Right ventricle myocardium superior (tissue), 1 donor: ENCODE measurements at places on chromosomes 2 and 18. TPM values are rescaled to one million over a fixed set of nuclear protein-coding genes. Genes with fewer than 3 reads are reported as not detected.

CROCC2 gene
- not detected for total RNA-seq

- no peak for DNase-seq
Measured at GRCh38 chr2:177059293-177059692, 153.3 kb upstream of the HNRNPA3 start.

ALPG gene
- not detected for total RNA-seq

- DNase-seq, result no peak
Measured at GRCh38 chr2:32812316-32812715, 134.4 kb upstream of the LTBP1 start.

DNA sequence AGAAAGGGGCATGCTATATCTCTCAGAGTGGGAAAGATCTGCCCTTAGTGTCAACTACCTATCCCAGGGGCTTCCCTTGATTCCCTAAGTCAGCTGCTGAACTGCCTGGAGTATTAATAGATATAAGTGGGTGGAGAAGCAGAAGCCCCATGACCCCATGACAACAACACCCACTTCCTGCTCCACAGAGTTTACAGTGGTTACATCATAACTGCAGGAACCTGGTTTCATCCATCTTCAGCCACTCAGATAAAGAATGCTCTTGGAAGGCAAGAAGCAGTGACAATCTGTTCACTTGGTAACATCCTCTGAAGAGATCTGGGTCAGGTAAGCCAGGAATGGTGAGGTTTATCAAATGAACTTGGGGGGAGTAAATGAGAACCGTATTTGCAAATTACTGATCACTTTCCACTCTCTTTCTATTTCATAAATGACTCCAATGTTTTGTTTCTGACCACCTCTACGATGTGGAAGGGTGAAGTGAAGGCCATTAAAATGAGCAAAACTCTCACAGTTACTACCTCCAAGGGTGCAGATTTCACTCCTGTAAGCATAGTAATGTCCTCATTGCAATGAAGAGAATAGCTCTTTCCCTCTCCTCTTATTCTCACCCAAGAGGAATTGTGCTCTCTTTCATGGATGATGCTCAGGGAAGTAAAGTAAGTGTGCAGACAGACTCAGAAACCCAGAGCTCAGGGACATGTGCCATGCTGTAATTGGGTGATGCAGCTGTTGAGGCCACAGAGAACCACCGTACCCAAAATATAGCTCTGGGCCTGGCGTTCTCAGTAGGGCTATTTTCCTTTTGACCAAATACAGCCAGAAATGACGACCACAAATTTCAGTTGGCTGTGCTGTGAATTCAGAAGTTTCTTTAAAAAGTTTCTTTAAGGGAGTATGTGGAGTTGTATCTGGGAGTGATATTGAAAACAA lies 192.8 kb upstream of the APCDD1 start:
- no peak for DNase-seq

PAX3 gene
- not detected for total RNA-seq

TBR1 gene
- not detected for total RNA-seq

DNA sequence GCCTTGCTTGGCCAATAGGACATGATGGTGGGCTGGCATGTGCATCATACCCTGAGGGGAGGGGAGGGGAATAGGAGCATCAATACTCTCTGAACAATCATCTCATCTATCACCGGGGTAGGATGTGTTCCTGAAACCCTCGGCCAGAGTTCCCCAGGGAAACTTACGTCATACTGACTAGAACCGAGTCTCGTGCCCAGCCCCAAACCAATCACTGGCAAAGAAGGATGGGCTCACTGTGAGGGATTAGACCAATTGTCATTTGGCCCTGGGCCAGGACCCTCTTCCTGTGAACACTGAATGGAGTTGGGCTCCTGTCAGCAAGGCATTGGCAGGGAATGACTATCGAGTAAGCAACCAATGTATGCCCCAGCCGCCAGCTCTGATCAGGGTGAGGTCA lies 261.5 kb downstream of the MYCN start:
- no peak for DNase-seq

GRCh38 chr18:66533693-66534092 lies 70.2 kb downstream of the CDH19 start:
- no peak for DNase-seq

GRCh38 chr18:52536039-52536438 lies 196.0 kb downstream of the DCC start:
- DNase-seq, result no peak

GRCh38 chr2:74440378-74441169 lies 1.2 kb downstream of the RTKN start:
- peak; percentile 93 for DNase-seq

DNA sequence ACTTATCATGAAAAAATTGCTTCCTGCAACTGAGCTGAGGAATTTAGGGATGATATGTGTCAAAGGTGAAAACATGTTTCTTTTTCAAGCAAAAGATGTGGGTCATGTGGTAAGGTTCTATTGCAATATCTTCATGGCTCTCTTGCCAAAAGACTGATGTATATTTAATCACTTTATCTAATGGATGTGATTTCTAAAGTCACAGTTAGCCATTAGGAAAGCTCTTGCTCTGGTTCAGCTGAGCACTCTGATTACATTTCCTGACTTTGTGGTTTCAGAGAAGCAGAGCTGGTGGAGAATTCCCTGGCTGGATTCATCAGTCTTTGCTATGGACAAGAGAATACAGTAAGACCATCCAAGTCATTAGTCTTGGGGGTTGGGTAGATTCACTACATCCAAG lies 24.4 kb downstream of the SCN9A start:
- no peak for DNase-seq

XDH gene
- total RNA-seq, result 0.13 TPM

GRCh38 chr2:196594158-196594557 lies 45.4 kb upstream of the CCDC150 start:
- no peak for DNase-seq

- no peak for DNase-seq
Measured at GRCh38 chr2:111037128-111037527, 83.6 kb upstream of the BCL2L11 start.

DLX2 gene
- not detected for total RNA-seq

- DNase-seq, result no peak
Measured at GRCh38 chr2:196528486-196529223, 110.9 kb upstream of the CCDC150 start.

- DNase-seq, result no peak
Measured at GRCh38 chr18:68431111-68431921, 283.6 kb downstream of the TMX3 start.

COL4A4 gene
- 10.3 TPM for total RNA-seq

DNA sequence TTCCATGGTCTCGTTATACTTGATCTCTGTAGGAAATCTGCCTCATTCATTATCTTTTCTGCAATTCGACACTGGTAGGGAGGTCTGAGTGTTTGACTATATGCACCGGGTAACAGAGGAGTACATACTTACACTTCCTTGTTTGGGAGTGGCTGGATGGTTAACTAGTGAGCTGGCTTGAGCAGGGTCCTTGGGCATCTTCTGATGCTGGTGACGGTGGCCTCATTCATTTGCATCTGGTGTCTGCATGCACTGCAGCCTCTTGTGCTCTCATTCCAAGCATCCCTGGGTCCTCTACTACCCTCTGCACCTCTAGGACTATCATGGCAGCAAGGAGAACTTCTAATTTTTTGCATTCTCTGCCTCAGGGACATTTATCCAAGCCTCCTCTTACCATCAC lies 100.0 kb upstream of the TCF4 start:
- no peak for DNase-seq

DNA sequence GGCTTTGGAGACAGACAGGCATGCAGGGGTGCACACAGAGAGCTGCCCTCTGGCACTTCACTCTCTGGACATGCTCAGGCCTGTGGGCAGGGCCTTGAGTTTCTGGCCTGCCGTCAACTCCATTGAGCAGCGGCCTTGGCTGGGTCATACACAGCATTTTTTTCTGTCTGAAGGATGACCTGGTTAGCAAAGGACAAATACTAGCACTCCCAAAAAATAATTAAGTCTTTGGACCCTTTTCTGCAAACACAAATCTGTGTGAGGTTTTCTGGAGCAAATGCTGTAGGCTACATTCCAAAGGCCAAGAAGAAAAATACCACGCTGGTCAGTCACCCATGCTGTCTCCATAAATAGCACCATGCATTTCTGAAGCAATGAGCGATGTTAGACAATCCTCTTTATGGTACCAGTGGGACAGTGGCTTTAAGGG lies 124.7 kb upstream of the CTAGE1 start:
- peak; percentile 60 for DNase-seq

GRCh38 chr2:170681311-170681710 lies 33.8 kb upstream of the SP5 start:
- no peak for DNase-seq

- DNase-seq, result no peak
Measured at GRCh38 chr18:6746386-6746960, 17.0 kb downstream of the ARHGAP28 start.

TRAPPC12 gene
- 104 TPM for total RNA-seq

NFE2L2 gene
- total RNA-seq, result 45.8 TPM

DNA sequence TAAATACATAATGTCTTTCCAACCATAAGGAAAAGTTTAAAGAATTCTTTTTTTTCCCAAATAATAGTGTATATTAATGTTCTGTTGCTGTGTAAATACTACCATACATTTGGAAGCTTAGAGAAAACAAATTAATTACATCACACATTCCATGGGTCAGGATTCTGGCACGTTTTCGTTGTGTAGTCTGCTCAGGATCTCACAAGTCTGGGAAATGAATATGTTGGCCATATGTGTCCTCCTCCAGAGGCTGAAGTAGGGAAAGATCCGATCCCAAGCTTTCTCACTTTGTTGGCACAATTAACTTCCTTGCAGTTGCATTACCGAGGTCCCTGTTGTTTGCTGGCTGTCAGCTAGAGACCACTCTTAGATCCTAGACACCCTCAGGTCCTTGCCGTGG lies 83.9 kb downstream of the RPRM start:
- no peak for DNase-seq

- DNase-seq, result no peak
Measured at GRCh38 chr18:11155034-11155759, 5.8 kb upstream of the PIEZO2 start.

GRCh38 chr2:221197225-221197856 lies 374.8 kb downstream of the EPHA4 start:
- DNase-seq, result no peak

- no peak for DNase-seq
Measured at GRCh38 chr2:79627237-79627636, 114.4 kb downstream of the CTNNA2 start.

DNA sequence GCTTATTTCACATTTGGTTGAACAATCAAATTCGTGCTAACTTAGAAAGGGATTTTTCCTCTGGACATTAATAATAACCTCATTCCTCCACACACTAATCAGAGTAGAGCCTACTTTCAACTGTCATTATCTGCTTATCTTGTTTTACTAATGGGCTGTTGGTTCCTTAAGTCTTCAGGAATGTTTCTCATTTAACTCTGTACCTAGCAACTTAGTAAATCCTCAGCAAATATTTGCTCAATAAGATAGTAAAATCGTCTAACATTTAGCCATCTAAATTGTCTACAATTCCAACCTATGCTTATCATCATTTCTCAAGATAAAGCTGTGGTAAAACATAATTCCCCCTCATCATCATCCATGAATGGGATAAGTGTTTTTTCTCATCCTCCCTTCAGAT lies 98.1 kb downstream of the CDH2 start:
- no peak for DNase-seq

GRCh38 chr2:176123411-176124109 lies 1.0 kb downstream of the HOXD9 start:
- DNase-seq, result no peak

DNA sequence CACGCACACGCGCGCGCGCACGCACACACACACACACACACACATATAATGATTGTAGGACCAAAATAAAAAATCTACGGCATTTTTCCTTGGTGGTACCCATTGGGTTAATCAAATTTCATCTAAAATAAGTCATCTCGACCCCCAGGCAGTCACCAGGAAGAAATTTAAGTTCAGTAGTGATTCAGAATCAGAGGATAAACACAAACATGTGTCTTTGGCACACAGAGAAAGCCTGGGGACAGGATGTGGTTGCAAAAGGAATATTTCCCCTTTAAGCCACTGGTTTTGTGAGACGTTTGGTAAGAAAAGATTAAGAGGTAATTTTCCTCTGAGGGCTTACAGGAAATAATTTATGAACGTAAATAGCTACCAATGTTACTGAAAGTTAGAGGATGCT lies 171.6 kb upstream of the PIEZO2 start:
- no peak for DNase-seq

DNA sequence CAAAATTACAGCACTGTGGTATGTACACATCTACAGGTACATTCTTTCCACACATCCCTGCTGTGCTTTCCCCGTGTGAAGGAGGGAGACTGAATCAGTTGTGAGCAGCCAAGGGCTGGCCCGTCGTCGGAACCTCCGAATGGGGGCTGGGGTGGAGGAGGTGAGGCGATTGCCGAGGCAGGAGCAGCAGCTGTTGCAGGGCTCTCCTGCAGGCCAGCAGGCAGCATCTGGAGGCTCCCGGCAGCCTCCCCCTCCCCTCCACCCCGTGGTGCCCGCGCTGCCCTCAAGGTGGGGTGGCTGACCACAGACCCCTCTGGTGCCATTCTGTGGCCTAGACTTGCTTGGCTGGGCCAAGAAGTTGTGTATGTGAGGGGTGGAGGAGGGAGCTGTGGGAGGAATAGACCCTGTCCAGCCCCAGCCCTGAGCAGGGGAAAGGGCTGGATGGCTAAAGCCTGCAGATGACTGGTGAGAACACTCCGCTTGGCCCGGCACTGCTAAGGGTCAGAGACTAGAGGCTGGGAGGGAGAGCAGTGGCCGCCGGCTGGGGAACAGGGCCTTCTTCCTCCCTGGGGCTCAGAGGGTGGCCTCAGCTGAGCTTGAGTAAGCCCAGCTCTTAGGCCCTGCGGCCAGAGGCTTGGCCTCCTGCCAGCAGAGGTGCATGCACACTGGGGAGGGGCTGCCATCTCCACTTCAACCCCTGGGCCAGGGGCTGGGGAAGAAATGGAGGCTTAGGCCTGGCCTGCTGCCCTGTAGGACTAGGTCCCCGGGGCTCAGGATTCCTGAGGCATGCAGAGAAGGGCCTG lies 7.6 kb downstream of the STAMBP start:
- no peak for DNase-seq

DNA sequence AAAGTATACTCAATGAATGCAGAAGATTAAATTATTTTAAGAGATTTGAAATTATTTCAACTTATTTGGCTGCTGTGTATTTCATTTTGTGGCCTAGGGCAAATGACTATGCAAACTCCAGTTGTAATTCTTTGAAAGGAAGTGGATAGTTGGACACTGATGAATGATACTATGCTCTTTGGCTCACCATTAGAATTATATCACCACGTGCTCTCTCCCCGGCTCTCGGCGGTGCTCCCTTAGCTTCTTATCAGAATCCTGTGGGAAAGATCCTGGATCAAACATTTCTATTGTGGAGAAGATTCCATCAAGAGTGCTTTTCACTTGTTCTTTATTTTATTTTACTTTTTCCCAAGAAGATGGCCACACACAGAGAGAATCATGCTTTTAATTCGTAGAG lies 55.2 kb downstream of the ADCYAP1 start:
- no peak for DNase-seq
